ENCODE measurements at places on chromosomes 7 and 10.

DNA sequence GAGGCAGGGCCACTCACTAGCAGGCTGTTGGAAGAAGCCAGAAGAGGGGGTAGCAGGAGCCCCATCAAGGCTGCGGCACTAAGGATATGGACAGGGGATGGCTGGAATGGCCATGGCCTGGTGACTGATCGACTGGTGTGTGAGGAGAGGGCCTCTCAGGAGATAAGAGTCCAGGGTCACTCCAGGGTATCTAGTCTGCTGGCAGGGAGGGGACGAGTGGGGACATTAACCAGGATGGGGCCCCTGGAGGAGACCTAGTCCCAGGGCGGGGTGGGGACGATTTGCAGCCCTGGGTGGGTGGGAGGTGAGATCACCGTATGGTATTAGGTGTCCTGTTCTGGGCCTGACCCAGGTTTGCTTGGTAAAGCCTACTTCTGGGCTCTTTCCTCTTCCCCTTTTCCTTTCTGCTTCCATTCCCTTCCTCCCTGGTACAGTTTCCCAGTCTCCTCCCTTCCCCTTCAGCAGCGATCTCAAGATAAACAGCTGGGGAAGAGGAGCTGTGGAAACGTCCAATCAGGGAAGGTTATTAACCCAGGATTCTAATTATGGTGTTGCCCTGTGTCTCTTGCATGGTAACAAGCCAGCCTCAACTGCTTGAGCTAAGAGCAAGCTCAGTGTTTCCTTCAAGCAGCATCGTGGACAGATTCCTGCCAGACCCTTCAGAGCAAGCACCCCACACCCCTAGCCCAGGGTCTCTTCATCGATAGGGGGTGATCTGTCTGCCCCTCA is 233.2 kb downstream of the RPS24 start:
- DNase-seq, result no peak

GRCh38 chr10:84924131-84924530 is 595.7 kb downstream of the CCSER2 start:
- DNase-seq, result no peak

- DNase-seq, result no peak
These were observed 12.0 kb downstream of the YWHAG start for GRCh38 chr7:76346778-76347177.

DNA sequence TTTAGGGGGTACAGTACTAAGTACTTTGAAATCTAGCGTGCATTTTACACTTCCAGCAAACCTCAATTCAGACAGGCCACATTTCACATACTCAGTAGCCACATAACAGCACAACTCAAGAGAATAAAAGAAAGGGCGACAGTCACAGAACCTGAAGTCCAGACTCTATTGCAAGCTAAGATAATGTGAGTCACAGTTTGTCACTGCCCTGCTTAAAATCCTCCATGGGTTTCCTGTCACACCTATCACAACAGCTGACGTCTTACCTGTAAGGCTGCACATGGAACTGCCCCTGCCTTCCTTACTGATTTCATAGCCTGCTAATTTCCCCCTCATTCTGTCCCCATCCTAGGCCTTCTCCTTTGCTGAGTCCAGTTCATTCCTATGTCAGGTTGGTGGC is 16.1 kb upstream of the CDK14 start:
- no peak for DNase-seq

GRCh38 chr7:149060156-149060555 is 30.4 kb downstream of the ZNF786 start:
- no peak for DNase-seq

DNA sequence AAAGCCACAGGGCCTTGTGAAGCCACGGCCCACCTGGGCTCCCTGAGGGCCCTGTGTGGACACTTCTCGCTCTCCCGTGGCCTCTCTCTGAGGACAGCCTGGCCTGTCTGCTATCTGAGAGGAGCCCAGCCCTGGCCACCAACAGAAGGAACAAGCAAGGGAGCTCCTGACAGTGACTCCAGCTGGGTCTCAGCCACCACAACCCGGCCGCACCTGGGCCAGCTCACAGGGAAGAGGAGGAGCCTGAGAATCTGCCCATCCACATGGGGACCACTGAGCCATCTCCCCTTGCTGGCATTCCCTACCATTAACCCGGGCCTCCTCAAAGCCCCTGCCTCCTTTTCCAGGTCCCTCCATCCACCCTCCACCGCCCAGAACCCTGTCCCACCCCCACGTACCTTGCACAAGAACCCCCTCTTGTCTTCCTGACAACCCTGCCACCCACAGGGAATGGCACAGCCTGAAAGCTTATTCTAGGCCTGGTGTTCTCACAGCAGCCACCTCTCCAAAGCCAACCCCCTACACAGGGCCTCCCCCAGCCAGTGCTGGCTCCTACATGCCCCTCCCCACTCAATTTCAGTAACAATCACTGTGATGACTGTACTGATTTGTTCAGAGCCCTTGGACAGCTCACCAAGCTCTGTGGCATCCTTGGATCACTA is 120.2 kb downstream of the GRID1 start:
- DNase-seq, result no peak

- peak; percentile 43 for DNase-seq
These were observed 283.0 kb downstream of the TCF7L2 start for GRCh38 chr10:113232928-113233511.

Measured in lower leg skin (tissue), 4 donors.